ENCODE measurements at places on chromosomes 11 and 22.

DNA sequence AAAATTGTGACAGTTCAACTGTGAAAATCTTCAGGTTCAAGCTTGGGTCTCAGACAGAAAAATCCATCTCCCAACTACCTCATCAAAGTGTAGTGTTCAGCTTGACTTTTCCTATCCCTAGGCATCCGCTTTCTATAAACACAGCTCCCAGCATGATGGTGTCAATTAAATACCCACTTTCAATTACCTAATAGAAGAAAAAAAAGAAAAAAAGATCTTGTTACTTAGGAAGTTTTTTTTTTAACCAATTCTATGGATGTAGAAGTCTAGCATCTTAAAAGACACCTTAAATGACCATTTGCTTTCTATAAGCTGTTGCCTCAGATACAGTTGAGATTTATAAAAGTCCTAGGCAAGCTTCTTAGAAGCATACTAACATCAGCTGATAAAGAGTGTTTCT is 244.1 kb upstream of the MTNR1B start:
- DNase-seq, result no peak

- no peak for DNase-seq
Measured at GRCh38 chr22:19115628-19116027, 6.6 kb downstream of the DGCR2 start.

DNA sequence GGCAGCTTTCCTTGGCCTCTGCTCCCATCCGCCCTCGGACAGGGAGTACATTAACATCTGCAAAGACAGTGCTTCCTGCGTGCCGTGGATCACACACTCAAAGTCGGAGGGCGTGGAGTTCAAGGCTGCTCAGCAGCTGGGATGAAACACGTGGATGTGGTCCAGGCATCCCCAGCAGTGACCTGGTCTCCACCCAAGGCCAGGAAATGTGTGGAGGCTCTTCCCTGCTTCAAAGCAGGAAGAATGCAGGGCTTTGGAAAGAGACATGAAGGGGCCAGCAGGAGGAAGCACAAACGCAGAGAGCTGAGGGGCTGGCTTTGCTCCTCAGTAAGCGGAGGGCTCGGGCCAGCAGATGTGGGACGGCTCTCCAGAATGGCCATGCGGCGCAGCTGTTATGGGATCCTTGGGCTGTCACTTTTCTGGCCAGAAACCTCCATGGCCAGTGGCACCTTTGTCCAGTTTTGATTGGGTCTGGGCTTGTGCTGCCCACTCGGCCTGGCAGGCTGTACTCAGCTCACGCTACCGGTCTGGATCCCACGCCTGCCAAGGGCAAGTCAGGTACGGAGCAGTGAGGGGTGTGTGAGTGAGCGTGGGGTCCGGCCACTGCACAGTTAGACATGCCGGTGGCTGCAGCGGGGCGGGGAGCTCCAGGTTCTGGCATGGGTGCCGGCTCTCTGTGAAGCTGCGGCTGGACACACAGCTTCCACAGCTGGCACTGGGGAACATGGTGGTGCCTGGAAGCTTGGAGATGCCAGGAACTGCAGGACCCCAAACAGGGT is 438.0 kb downstream of the TBC1D22A start:
- no peak for DNase-seq

GRCh38 chr11:128662076-128662475 is 31.8 kb upstream of the FLI1 start:
- no peak for DNase-seq

GRCh38 chr11:109747839-109748238 is 325.8 kb downstream of the C11orf87 start:
- DNase-seq, result no peak

- no peak for DNase-seq
Measured at GRCh38 chr22:37661160-37661924, 2.8 kb downstream of the PDXP start.

- no peak for DNase-seq
Measured at GRCh38 chr22:39645532-39645931, 75.0 kb downstream of the CACNA1I start.

DNA sequence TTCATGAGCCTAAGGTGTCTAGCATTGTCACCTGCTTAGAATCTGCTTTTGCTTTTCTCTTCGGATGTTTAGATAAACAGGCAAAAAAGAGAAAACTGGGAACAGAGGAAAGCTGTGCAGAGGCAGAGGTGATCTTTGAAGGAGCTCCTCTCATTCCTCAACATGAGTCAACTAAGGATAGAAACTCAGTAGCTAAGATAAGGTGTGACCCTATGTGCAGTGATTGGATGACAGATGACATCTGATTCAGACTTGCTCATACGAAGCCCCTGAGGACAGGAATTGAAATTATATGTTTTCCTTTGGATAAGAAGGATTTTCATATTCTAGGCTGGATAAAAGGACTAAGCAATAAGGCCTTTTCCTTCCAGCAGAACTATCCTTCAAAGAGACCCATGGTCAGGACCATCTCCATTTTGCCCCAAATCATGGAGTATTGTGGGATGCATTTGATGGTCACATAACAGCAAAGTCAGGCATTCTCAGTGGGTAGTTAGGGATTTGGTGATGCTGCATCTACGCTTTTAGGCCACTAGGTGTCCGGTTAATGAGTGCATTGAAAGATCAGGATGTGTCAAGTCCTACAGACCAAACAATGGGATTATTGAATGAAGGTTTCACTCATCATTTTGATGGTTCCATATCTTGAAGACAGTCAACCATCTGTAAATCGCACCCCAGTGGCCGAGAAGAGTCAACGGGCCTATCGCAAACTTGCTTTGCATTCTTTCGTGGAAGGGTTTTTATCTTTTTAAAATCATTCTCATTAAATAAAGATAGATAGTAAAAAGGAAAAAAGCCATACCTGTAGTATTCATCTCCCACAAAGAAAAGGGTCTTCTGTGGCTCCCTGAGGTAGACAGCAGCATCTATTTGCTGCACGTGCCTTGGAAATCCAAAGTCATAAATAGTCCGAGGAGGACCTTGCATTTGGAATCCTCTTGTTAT is 32.2 kb downstream of the MMP20 start:
- DNase-seq, result peak; percentile 54

DNA sequence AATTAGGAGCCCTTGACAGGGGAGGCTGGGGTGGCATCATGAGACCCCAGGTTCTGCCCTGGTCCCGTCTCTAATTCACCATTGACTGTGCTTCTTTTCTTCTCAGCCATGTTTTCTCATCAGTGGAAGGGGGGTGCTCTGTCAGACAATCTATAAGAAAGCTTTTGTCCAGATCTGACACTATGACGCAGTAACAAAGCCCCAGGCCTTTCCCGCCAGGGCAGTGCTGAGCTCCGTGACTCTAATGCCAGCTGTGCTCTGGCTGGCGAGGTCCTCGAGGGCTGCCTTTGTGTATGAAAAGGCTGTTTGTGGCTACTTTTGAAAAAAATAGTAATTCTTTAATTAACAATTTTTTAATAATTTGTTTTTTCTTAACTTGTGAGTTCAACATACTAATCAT is 3.2 kb downstream of the CD6 start:
- DNase-seq, result no peak

DNA sequence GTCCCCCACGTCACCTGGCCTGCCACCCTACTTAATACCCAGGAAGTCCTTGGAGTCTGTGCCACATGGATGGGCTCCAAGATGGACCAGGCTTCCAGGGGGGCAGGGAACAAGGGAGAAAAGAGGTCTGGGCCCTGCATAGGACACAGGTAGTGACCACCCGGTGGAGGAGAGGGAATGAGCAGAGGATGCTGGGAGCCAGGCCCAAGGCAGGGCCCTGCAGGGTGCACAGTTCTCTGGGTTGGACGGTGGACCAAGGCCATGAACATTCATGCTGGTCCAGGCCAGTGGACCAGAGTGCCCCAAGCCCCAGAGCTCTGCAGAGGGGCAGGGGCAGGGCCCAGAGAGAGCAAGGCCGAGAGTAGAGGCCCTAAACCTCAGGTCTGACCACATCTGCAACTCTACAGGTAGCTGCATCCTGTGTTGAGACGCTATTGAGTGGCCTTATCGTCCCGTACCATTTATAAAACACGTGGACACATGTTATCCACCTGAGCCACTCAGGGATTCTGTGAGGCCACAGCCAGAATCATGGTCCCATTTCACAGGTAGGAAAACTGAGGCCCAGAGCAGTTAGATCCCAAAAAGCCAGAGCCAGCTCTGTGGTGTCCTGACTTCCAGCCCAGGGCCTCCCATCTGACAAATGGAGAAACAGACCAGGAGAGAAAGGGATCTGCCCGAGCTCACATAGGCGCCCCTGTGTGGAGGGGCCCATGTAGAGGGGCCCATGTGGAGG is 46.4 kb downstream of the IGLL5 start:
- no peak for DNase-seq

GRCh38 chr11:9941991-9942390 is 278.1 kb downstream of the SWAP70 start:
- DNase-seq, result no peak

All from Caco-2 (cell line).